ENCODE measurements at places on chromosomes 1 and 21.
A peak's percentile ranks its signal among the peaks of the same experiment; 100 is the strongest.

GRCh38 chr1:31625561-31626222, 8.2 kb downstream of the HCRTR1 start:
- no peak for DNase-seq

GRCh38 chr21:31612894-31613785, 46.4 kb upstream of the SOD1 start:
- DNase-seq, result no peak

DNA sequence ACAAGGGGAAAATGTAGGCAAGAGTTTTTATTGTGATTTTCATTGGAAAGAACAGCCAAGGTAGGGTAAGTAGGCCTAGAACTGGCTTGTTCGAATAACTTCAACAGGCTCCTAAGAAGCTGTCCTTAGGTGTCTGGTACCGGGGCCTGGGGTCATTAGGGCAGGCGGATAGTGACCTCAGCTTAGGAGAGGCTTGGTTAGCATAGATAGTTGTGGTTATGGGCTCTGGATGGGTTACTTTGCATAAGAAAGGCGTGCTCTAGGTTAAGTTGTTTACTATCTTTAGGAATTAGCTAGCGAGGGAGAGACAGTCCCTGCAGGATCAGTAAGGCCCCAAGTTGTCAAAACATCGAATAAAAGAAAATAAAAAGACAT, 20.7 kb upstream of the HPCAL4 start:
- DNase-seq, result no peak

GRCh38 chr21:39258207-39258606, 55.2 kb downstream of the BRWD1 start:
- no peak for DNase-seq

DNA sequence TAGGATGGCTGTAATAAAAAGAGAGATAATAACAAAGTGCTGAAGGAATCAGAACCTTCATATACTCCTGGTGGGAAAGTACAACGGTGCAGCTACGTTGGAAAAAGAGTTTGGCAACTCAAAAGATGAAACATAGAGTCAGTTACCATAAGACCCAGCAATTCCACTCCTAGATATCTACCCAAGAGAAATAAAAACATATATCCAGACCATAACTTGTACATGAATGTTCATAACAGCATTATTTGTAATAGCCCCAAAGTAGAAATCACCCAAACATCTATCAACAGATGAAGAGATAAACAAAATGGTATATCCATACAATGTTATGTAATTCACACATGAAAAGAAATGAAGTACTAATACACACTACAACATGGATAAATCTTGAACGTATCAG, 30.5 kb upstream of the DNAH14 start:
- no peak for DNase-seq

DNA sequence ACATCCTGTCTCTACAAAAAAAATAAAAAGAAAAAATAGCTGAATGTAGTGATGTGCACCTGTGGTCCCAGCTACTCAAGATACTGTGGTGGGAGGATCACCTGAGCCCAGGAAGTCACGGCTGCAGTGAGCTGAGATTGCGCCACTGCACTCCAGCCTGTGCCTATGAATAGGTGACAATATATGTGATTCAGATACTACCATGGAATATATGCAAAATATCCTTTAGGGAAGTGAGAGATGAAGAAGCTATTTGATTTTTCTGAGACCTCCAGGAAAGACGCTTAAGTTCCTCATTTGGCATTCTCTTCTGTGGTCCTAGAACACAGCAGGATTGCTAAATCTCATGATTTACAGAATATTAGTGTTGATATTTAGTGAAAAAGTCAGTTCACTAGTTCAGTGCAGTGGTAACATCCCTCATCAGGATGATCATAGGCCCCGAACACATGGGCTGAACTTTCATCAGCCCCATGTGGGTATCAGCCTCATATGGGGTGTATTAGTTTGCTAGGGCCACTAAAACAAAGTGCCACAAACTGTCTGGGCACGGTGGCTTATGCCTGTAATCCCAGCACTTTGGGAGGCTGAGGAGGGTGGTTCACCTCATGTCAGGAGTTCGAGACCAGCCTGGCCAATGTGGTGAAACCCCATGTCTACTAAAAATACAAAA, 6.0 kb upstream of the VASH2 start:
- no peak for DNase-seq

GRCh38 chr1:234311414-234311813, 61.8 kb upstream of the COA6 start:
- DNase-seq, result no peak

DNA sequence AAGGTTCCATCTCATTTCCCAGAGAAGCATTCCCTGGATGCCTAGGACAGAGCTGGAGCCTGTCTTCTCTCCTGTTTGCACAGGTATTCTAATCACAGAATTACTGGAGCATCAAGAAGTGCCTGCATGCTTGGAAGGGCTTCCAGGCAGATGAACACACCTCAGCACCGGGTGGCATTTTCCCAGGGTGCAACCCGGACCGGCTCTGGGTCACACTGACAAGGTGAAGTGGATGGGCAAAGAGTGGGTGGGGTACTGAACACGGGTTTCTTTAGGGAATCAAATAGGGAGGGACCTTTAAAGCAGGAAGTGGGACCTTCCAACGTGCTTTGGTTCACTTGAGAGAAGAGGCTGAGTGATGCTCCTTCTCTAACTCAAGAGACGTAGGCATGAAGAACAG, 7.1 kb upstream of the PEF1 start:
- no peak for DNase-seq

DNA sequence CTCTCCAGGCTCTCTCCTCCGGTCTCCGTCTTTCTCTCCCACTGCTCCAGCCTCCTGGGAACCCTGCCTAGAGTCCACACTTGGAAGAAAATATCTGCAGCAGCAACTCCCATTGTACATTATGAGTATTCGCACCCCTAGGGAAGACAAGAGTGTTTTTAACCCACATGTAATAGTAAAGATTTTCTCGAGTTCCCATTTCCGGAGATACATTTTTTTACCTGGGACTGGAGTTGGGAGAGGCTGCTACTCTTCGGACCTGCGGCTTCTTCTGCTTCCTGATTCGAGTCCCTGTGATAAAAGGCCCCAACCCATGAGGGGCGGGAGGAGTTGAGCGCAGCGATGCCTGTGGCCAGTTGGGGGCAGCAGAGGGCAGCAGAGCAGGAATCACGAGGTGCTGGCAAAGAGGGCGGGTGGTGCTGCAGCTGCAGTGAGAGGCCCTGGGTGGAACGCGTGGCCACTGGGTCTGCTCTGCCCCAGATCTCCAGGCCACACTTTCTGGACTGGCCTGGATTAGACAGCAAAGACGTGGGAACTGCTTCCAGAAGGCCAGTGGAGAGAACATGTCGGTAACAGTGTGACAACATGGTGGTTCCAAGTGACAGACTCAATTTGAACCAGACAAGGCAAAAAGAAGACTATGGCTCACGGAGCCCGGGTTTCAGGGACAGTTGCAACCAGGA, 221.0 kb upstream of the CSF3R start:
- no peak for DNase-seq

DNA sequence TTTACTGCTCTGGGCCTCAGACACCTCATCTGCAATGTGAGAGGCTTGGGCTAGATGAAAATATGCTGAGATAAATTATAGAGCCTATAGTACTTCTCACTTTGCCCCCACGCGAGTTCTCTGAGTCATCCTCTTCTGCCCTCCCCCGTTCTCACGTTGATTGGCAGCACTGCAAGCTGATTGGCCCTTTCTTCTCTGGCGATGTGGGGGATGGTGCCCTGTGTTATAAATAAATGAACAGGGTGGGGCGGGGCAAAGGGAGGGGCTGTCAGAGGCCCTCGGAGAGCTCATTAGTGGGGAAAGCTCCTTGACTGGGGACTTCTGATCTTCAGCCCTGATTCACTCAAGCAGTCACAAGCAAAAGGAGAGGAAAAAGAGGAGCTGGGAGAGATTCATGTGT, 64.3 kb upstream of the ZC3H12A start:
- no peak for DNase-seq

- no peak for DNase-seq
Measured at GRCh38 chr1:110786802-110787327, 86.1 kb upstream of the CD53 start.

DNA sequence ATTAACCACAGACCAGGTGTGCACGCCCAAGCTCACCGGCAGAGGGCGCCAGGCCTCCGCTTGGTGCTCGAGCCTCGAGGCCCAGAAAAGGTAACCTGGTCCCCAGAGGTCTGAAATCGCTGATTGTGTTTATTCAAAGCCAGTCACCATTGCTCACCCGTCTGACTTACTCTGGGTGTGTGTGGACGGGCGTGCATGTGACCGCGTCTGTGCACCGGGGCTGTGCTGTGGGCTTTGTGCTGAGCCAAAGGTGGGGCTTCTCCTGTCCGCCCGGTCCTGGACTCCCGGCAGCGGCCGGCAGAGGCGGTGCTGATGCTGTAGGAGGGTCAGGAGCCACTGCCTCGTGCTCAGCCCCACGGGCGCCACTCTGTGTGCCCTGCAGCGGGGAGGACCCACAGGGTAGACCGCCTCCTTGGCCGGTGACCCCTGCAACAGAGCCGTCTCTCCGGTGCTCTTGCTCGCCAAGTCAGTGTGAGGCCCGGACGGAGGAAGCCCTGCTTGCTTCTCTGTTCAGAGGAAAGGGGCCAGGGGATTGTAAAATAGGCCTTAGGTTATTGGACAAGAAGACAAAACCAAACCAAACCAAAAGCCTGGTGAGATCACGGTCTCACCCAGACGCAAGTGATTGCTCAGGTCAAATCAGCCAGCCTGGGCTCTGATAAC, 32.0 kb upstream of the BTG2 start:
- peak; percentile 93 for DNase-seq
